Vagina (tissue), 2 donors: ENCODE measurements at places on chromosomes 13 and 19.

- no peak for DNase-seq
Measured at GRCh38 chr19:13974073-13974472, 21.8 kb downstream of the DCAF15 start.

DNA sequence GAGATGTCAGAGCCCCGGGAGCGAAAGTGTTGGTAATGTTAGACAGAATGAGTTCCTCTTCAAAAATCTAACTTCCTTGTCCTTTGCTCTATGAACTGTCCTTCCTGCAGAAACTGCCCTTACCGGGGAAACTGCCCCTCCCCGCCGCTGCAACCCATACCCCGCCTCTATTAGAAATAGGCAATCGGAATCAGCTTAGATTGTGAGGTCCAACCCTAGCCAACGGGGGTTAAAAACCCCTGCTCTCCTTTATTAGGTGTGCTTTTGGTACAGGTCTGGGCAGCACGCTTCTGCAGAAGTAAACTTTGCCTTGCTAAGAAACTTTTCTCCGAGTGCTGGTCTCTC is 11.5 kb upstream of the CAPNS1 start:
- DNase-seq = no peak

- no peak for DNase-seq
Measured at GRCh38 chr13:59531571-59532091, 632.1 kb downstream of the DIAPH3 start.

DNA sequence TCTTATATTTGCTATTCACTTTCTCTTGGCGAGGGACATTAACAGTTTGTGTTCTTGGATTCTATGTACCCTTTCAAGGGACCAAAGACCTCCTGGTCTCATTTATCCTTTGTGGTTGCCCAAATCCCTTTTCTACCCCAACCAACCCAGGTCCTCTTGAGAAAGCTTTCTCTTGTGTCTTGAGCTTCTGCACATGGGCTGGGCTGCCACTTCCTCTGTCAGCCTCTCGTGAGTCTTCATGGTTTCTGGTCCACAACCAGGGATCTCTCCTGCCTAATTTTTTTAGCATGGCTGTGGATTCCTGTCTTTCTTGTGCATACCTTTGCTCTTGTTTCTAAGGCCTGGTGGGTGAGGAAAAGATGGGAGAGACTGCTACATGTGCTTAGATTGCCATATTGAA is 14.9 kb downstream of the TIMM13 start:
- no peak for DNase-seq

DNA sequence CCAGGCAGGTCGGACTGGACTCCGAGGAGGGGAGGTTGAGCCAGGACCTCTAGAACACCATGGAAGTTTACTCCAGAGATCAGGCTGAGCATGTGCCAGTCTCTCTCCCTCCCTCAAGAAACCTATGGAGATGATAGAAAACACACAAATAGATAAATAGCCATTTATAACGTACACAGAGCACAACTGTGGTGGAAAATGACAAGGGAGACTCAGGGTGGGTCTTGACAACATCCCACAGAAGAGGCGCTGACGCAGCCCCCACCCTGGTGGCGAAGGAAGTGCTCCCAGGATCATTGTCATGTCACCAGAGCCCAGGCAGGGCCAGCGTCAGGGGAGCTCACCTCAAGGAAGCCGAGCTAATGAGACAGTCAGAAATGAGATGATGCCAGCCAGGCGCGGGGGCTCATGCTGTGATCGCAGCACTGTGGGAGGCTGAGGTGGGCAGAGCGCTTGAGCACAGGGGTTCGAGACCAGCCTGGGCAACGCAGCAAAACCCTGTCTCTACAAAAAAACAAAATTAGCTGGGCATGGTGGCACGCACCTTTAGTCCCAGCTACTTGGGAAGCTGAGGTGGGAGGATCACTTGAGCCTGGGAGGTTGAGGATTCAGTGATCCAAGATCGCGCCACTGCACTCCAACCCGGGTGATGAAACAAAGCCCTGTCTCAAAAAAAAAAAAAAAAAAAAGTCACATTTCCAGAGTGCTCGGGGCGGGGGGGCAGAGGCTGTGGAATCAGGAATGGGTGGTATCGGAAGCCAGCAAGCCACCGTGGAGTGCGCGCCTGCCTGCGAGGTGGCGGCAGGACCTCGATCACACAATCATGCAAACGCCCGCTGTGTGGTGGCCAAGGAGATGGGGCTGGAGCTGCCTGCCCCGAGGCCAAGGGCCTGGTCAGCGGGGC is 178.4 kb downstream of the KDM4B start:
- DNase-seq = no peak
